NCI-H2227 treated with DMSO at 0.1 percent for 48 hours (cell line): ENCODE measurements at places on chromosomes 1 and 21.

- no peak for DNase-seq
Observed at GRCh38 chr1:222326006-222326709, 221.7 kb downstream of the HHIPL2 start.

DNA sequence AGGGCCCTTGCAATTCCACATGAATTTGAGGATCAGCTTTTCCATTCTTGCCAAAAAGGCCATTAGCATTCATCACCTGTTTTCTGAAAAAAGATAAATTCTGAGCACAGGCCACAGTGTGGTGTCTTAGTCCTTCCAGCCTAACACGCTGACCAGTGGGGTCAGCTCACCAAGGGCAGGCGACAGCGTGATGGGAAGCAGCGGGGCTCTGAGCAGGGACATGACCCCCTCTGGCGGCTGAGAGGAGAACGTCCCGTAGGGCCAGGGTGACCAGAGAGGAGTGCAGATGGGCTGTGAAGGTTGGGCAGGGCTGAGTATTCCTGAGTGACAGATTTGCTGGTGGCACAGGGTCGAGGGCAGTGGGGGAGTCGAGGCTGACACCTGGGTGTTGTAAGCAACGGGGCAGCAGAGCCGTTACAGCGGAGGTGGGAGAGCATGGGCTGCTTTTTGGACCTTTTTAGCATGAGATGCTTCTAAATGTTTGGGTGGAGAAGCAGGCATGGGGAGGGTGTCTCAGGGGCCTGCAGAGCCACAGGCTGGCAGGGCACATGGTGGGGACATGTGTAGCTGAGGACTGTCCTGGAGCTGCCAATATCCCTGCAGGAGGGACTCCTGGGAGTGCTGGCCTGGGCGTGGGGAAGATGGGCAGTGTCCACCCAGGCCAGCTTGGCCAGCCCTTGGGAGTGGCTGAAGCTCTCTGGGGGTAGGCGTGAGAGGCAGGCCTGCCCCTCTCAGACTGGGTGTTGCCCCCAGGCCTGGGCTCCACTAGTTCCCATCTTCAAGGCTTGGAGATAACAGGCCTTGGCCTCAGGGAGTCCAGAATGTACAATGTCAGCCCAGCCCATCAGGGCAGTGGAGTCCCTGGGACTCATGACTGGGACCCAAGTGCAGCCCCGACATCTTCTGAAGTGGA, 8.6 kb upstream of the CALML6 start:
- DNase-seq: peak; percentile 64

GRCh38 chr1:40450495-40451237, 390 bp downstream of the ZFP69B start:
- DNase-seq: no peak

- no peak for DNase-seq
Observed at GRCh38 chr1:14756589-14757285, 158.3 kb downstream of the KAZN start.

DNA sequence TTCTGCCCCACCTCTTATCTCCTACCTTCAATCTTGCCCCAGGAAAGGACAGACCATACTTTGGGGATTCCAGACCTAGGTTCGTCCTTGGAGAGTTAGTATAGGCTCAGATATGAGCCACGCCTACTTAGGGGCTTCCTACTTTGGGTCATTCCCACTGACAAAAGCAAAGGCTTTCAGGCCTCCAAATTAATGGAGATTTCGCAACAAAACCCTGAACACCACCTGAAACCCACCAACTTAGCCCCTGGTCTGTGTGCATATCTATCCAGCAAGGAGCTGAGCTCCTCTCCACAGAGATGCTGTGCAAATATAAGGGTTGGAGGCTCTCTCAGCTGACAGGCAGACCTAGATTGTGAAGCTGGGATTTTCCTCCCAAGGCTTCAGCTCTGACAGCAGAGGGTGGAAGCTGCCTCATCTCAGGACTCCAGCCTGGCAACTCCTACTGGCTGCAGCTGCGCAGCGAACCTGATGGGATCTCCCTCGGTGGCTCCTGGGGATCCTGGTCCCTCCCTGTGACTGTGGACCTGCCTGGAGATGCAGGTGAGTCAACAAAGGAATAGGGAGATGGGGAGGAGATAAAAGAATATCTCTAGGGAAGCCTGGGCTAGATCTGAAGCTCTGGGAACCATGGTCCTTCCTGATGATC, 2.1 kb downstream of the MPL start:
- no peak for DNase-seq

DNA sequence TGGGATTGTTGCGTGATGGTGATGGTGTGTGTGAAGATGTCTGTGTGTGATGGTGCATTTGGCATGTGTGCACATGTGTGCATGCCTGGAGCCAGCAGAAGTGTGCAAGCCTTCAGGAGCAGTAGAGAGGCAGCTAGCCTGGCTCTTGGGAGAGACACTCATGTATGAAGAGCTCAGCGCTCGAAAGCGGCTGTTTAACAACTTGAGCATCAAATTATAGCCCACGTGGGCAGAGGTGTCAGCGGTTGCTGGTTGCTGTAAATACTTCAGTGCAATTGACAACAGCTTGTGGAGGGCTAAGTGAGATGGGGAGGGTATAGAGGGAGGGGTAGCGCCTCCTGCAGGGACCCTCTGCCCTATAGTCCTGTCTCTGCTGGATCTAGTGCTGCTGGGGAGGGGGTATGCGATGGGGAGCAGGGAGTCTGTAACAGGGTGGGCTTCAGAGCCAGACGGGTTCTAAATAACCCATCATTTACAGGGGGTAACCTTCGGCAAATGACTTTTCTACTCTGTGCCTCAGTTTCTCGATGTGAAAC, 21.5 kb downstream of the FOXD2 start:
- peak; percentile 58 for DNase-seq

- no peak for DNase-seq
Observed at GRCh38 chr21:36105327-36105842, 29.5 kb upstream of the CBR3 start.

GRCh38 chr1:45141247-45142003, 65.0 kb downstream of the ZSWIM5 start:
- no peak for DNase-seq

GRCh38 chr1:230300322-230301301, 125.5 kb downstream of the PGBD5 start:
- DNase-seq: no peak

GRCh38 chr21:35779690-35780570, 280.4 kb downstream of the SETD4 start:
- peak; percentile 3 for DNase-seq

DNA sequence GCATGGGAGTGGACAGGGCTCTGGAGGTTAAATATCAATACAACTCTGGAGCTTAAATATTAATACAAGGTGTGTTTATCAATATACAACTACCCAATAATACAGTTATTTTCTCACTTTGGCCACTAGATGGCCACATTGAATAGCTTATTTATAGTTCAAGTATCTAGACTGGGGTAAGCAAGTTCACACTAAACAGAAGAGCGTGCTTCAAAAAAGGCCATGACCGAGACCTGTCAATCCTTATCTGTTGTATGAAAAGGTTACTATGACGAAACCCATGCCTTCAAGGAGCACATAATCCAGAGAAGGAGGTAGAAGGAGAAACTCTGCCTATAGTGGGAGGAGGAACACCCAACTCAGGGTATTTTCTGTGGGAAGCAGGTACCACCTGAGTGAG, 29.1 kb downstream of the CHML start:
- DNase-seq: peak; percentile 77

GRCh38 chr21:40339050-40339449, 471.8 kb downstream of the PCP4 start:
- DNase-seq: no peak
